ENCODE measurements at places on chromosomes 13 and 19. TPM values are rescaled to one million over a fixed set of nuclear protein-coding genes. Genes with fewer than 3 reads are reported as not detected.

DNA sequence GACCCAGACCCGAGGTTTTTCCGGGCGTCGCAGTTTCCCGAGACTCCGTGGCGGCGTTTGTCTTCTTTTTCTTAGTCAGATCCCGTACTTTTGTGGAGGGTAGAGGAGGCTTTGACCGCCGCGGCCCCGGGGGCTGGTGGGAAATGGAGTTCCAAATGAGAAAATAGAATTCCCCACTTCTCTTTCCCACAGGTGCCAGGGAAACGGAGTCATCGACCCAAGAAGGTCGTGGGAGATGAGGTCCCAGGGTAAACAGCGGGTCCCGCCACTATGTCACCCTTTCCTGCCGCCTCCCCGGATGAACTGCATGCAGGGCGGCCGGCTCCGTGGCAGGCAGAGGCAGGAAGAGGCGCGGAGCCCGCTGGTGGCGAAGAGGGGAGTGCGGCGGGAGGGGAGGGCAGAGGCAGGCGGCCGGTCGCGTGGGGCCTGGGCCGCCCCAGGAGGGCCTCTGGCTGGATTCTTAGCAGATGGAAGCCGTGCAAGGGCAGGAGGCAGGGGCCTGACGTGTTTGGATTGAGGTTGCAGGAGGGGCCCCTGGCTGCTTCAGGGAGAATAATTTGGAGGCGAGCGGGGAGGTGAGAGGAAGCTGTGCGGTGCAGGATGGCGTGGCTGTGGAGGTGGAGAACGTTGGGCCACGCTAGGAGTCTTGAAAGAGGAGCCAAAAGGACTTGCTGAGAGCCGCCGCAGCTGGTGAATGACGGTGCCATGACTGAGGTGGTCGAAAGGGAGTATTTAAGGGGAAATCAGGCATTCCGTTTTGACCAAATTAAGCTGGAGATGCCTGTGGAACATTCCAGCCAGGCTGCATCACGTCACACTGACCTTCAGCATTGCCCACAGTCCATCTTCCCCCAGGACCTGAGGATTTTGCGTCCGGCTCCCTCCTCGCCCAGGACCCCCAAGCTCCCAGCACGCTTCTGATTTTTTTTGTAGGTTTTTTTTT is 11.7 kb downstream of the CYTH2 start:
- peaks cover 4% of the 10 kb centered on the region for H3K4me1 ChIP-seq
- no peak for DNase-seq
- H3K27ac ChIP-seq = no peak overlapping the region

DNA sequence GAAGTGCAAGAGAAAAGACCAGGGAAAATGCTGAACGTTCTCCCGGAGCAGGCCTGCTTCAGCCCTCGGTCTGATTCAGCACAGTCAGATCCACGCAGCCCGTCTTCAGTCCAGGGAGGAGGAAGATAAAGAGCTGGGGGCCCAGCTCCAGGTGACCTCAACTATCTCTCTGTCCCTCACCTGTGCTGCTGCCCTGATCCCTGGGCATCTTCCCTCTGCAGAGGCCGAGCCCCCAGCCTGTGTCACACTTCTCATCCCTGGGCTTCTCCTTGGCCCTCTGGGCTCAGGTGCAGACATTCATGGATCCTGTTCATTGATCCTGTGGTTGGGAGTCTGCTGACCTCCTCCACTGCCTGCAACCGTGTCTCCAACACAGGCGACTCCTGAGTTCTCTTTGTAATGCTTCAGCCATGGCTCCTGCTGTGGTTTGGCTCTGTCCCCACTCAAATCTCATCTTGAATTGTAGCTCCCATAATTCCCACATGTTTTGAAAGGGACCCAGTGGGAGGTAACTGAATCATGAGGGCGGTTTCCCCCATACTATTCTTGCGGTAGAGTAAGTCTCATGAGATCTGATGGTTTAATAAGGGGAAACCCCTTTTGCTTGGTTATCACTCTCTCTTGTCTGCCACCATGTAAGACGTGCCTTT is 27.9 kb downstream of the COL4A2 start:
- no peak overlapping the region for H3K4me3 ChIP-seq
- no peaks in the 10 kb centered on the region for H3K27me3 ChIP-seq
- no peaks in the 10 kb centered on the region for H3K36me3 ChIP-seq
- no peak overlapping the region for H3K27ac ChIP-seq
- no peaks in the 10 kb centered on the region for H3K4me1 ChIP-seq
- no peak for DNase-seq

DNA sequence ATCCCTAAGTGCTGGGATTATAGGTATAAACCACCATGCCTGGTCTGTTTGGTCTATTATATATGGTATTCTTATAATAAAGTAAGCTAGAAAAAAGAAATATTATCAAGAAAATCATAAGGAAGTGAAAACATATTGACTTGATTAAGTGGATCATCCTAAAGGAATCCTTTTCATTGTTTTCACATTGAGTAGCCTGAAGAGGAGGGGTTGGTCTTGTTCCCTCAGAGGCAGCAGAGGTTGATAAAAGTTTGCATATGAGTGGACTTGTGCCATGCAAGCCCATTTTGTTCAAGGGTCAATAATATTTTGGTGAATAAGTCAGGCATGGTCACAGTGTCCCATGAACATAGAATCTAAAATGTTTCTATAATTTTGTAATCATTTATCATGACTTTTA is 52.7 kb downstream of the ZNF627 start:
- H3K27ac ChIP-seq = no peak overlapping the region
- DNase-seq = no peak
- H3K4me1 ChIP-seq = no peaks in the 10 kb centered on the region
- no peak overlapping the region for H3K4me3 ChIP-seq
- no peaks in the 10 kb centered on the region for H3K27me3 ChIP-seq

GRCh38 chr13:24450530-24450929 is 62.0 kb downstream of the PARP4 start:
- no peak overlapping the region for H3K4me3 ChIP-seq
- H3K36me3 ChIP-seq = peaks cover 12% of the 10 kb centered on the region
- no peak overlapping the region for H3K27ac ChIP-seq
- no peaks in the 10 kb centered on the region for H3K27me3 ChIP-seq

GRCh38 chr19:1783874-1784273 is 28.2 kb downstream of the ATP8B3 start:
- H3K36me3 ChIP-seq = no peaks in the 10 kb centered on the region
- 0 out of 2 replicates have a peak, but pooled peaks cover 8% of the 10 kb centered on the region for H3K27me3 ChIP-seq
- no peaks in the 10 kb centered on the region for H3K4me1 ChIP-seq
- no peak overlapping the region for H3K27ac ChIP-seq
- no peak overlapping the region for H3K4me3 ChIP-seq

GRCh38 chr19:12979974-12980373 is 10.6 kb downstream of the DAND5 start:
- no peak overlapping the region for H3K27ac ChIP-seq
- peaks cover 10% of the 10 kb centered on the region for H3K4me1 ChIP-seq
- no peaks in the 10 kb centered on the region for H3K36me3 ChIP-seq
- H3K27me3 ChIP-seq = peaks cover 19% of the 10 kb centered on the region

IL12RB1 gene
- total RNA-seq = 1.1 TPM

RASGRP4 gene
- total RNA-seq = not detected

RASL11A gene
- 3.8 TPM for total RNA-seq

ZNF846 gene
- 8.3 TPM for total RNA-seq
